CD4-positive, alpha-beta T cell treated with Interleukin-6 for 4 hours (primary cell): ENCODE measurements at places on chromosomes 11 and 22.

- DNase-seq: no peak
These were observed 45.9 kb upstream of the ARHGAP32 start for GRCh38 chr11:129237880-129238638.

GRCh38 chr11:72001834-72002591 is 3.3 kb downstream of the IL18BP start:
- no peak for DNase-seq

DNA sequence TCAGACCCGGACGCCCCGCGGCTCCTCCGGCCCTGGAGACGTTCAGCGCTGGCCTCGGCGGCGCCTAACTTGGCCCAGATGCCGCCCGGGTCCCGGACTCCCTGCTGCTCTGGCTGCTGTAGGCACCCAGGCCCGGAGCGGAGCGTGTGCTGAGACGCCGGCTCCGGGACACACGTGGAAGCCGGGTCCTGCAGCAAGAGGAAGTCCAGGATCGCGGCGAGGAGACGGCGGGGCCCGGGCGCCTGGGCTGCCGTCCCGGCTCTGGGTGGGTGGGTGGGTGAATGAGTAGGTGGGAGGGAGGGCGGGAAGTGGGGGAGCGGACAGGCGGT is 223 bp downstream of the WT1 start:
- no peak for DNase-seq

- DNase-seq: no peak
These were observed 13.2 kb upstream of the LINC01488 start for GRCh38 chr11:69468221-69468620.

GRCh38 chr11:86390487-86390886 is 15.8 kb downstream of the CCDC81 start:
- DNase-seq: no peak

DNA sequence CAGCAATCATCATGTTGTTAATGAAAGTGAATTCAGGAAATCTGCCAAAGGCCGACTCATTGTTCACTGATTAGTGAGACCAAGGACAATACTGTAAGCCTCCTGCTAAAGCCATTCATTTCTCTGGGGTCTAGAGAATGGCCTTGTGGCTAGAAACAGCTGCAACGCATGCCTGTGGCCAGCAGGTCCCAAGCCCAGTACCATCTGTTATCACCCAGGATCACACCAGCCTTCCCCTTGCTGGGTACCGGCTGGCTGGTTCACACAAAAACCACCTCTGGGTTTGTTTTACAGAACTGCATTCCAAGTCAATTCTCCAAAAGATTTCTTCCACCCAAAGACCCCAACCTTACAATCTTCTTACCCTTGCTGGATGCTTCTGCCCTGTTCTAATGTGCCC is 1.1 kb downstream of the PLAAT5 start:
- no peak for DNase-seq

- DNase-seq: no peak
These were observed 80.7 kb downstream of the MICAL3 start for GRCh38 chr22:17943533-17944249.
